ENCODE measurements at places on chromosomes 16 and 17.

DNA sequence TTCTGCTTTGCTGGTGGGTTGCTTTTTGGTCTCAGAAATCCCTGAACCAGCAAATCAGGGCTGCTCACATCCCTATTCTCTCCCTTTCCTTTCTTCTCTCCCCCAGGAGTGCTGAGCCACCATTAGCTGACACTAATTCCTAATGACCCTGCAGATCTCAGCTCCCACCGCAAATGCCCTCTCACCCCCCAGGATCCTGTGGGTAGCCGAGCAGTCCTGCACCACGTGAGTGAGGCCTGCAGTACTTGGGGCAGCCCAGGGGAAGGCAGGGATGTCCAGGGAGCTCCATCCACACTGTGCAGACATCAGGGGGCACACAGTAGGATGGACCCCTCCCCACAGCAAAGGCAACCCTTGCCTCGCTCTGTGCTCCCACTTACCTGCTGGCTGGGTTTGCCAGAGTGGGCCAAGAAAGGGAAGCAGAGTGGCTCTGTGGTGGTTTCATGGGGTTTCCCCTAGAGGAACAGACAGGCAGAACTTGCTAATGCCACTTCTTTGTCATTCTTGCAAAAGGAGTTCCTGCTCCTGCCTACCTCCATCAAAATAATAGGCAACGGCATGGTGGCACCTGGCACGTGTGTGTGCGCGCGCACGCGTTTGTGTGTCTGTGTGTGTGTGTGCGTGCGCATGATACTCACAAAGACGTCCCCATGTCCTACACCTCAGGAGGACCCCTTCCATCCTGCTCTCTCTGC, 135.6 kb downstream of the GAS7 start:
- no peak for DNase-seq

GRCh38 chr16:11585460-11586377, 1.0 kb downstream of the LITAF start:
- DNase-seq: no peak

DNA sequence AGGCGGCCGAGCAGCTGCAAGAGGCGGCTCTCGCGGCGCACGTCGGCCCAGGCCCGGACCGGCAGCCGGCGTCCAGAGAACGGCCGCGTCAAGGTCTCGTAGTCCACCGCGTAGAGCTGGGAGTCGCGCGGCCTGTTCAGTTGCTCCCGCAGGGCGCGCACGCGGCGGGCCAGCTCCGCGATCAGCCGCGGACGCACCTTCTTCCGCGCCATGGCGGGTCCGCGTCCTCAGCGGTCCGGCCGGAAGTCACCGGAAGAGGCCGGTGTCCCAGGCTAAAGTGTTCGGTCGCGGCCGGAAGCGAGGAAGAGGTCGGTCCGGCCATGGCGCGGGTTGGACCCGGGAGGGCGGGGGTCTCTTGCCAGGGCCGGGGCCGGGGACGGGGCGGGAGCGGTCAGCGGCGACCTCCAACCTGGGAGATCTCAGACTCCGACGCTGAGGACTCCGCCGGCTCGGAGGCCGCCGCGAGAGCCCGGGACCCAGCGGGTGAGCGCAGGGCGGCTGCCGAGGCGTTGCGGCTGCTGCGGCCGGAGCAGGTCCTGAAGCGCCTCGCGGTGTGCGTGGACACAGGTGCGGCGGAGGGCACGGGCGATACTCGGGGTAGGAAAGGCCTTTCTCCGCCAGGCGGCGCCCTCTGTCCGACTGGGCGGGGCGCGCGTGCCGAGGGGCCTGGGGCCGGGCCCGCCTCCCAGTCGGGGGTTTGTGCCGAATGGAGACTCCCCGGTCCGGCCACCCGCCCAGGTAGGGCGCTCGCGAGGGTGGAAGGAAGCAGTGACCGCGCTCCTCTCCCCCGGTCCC, at the start of gene MRPS34:
MRPS34 (minus strand) TSS at position 227 of the 795 bp plus-strand sequence; CDS start at position 212, 15 bp downstream.
- DNase-seq: peak; percentile 84

DNA sequence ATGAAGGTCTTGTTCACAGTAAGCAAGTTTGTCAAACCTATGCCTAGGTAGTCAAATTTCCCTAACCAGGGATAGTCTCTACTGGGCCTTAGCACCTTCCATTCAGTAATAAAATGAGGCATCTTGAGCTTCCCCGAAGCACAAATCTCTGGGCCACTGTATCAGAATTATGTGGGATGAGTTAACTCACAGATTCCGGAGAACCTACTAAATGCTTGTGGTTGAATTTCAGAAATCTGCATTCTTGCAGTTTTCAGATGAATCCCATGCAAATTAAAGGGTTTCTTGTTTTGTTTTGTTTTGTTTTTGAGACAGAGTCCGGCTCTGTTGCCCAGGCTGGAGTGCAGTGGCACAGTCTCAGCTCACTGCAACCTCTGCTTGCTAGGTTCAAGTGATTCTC, 478.8 kb upstream of the HSBP1 start:
- DNase-seq: peak; percentile 38

- no peak for DNase-seq
These were observed 839 bp downstream of the PLD2 start for GRCh38 chr17:4807605-4808377.

DNA sequence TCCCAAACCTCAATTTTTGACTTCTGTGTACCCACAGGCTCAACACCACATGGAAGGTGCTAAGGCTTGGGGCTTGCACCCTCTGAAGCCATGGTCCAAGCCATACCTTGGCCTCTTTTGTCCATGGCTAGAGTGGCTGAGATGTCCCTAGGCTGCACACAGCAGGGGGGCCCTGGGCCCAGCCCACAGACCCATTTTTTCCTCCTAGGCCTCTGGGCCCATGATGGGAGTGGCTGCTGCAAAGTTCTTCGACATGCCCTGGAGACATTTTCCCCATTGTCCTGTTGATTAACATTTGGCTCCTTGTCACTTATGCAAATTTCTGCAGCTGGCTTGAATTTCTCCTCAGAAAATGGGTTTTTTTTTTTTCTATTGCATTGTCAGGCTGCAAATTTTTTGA, 47.0 kb downstream of the TBC1D26 start:
- no peak for DNase-seq

DNA sequence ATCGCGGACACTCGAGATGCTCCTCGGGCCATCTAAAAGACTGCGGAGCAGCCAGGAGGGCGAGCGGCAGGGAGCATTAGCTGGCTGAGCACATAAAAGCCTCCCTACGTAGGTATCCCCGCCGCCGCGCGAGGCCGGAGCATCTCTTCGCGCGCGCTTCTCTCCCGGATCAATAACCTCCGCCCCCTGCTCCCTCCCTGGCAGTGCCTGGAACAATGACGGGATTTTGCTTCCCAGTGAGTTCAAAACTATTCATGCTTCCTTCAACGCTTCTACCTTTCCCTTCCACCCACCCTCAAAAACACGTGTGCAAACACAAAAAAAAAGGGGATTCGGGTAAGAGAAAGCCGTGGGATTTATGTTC, 984 bp downstream of the CENPV start:
- peak; percentile 51 for DNase-seq

DNA sequence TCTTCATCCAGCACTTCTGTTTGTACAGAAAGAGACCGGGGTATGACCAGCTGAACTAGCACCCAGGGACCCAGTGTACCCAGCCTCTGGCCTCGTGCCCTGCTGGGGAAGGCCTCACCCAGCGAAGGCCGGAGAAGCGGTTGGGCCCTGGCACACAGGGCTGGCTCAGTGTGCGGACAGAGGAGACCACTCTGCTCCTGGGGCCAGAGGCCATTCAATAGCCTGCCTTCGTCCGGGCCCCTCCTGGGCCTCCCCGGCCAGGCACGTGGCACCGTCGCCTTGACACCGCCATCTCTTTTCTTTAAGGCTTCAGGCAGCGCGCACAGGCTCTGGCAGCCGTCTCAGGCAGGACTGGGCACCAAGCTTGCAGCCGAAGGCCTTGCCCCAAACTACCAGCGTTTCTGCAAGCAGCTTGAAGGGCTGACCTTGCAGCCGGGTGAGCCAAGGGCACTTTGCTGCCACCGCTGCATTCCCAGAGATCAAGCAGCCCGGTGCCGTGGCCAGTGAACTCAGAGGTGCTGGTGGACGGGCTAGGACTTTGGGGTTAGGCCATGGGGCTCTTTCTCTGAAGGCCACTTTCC, 8.0 kb downstream of the TAX1BP3 start:
- DNase-seq: no peak

GRCh38 chr16:81481207-81481821, 36.7 kb downstream of the CMIP start:
- DNase-seq: peak; percentile 36

DNA sequence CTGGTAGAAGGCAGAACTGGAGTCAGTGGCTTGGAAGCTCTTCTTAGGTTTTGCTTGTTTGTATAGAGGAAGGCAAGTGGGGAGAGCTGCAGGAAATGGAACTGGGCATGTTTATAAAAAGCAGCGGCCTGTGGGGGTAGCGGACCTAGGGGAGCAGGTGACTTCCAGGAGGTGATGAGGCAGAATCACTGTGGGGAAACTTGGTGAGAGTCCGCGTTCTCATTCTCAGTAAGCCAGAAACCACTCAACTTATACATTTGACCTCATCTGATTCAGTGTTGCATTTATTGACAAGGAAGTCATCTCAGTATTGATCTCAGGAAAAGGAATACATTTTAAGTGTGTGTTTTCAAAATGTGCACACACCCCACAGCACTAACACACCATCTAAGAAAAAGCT, 299.8 kb downstream of the CNTNAP4 start:
- DNase-seq: no peak

GRCh38 chr16:8630255-8630953, 8.9 kb downstream of the METTL22 start:
- no peak for DNase-seq

DNA sequence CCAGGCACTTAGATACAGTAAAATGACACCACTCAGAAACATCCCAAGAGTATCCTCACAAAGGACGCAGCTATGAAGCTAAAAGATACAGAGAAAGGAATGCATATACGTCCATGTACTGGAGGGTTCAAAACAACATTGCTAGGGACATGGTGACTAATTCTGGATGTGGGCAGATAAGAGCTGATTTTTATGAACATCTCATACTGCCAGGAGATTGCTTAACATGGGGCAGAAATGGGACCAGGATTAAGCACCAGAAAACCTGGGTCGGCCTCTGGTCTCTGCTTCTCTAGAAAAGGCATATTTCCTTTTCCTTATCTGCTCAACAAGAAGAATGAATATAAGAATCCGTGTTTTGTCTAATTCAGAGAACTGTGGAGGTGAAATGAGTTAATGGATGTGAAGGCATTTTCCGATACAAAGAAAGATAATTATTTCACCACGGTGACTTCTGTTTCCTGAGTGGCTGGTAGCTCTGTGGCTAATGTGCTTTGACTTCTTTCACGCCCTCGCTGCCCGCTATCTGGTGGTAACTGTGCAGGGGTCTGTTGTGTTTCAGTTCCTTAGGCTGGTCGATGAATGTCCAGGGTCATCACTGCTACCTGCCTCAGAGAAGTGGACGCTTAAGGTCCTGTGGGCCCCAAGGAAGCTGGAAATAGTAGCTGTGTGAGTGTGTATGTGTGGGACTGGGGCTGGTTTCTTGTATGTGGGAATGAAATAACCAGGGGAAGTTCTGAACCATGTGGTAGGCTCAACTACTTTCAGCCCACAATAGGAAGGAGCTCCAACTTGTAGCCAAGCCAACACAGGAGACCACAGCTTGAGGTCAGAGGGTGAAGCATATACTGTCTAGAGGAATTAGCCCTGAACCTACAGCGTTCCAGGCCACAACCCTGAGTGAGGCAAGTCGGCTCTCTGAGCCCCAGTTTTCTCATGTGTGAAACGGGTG, 15.8 kb upstream of the CCL5 start:
- DNase-seq: peak; percentile 11

Data from fibroblast of skin of right biceps (primary cell).